LoVo (cell line): ENCODE measurements at places on chromosomes 13 and 19.

DNA sequence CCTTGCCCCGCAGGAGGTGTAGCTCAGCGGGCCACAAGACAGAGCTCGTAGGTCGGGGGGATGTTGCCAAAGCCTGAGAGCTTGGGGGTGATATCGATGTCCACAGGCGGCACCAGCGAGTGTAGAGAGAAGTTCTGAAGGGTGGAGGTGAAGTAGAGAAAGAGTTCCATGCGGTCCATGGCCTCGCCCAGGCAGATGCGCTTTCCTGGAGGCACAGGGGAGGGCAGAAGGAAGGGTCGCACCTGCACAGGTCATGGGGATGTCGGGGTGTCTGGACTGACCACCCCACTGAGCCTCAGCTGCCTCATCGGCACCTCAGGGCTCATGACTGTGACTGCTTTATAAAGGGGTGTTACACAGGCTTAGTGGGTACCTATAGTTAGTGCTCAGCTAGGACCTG lies 37.8 kb upstream of the CYP2A13 start:
- DNase-seq: no peak

- no peak for DNase-seq
These were observed 13.1 kb upstream of the PDE4C start for GRCh38 chr19:18239303-18239702.

GRCh38 chr13:106462710-106463109 lies 72.8 kb downstream of the EFNB2 start:
- DNase-seq: no peak

GRCh38 chr13:100235311-100235901 lies 146.5 kb downstream of the PCCA start:
- DNase-seq: peak; percentile 49

DNA sequence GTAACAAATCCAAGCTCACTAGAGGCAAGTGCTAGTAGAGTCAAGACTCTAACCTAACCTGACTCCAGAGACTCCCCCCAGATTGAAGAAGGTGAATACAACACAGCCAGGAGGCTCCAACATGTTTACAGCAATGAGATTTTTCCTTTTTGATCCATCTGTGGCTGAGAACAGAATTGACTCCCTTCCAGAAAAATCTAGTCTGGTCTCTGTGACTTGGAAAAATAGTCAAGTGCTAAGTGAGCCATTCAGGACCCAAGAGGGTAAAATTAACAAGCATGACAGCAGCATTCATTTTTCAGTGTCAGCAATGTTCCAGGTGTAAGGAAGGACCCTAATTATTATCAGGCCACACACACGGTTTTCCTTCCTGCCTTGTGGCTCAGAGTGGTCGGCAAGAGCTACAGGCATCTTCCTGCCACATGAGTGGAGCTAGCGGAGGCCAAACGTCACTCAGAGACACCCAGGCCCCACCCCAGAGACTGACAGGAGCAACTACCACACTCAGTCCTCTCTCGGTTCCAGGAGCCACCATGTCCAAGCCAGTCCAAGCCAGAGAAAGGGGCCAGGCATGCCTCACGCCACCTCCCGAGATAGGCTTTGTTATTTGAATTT lies 395.1 kb downstream of the FOXO1 start:
- DNase-seq: no peak

DNA sequence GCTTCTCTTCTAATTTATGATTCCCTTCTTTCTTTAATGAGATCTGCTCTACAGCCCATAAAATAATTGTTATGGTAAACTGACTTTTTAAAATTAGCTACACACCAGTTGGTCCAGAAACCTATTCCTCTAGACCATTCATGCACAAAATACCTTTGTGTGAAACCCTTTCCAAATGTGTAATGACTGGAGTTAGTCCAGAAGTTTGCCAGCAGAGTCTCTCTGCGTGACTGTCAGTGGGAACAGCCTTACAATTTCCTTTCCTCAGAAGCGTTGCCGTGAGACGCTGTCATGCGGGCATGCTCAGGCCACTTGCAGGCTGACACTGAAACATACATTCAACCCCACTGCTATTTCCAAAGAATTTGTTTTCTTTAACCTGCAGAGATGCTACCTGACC lies 965.2 kb downstream of the PCDH9 start:
- no peak for DNase-seq

- DNase-seq: no peak
These were observed 18.6 kb upstream of the CCNE1 start for GRCh38 chr19:29793116-29793727.

GRCh38 chr13:25971459-25972145 lies 80.2 kb downstream of the SHISA2 start:
- DNase-seq: no peak

DNA sequence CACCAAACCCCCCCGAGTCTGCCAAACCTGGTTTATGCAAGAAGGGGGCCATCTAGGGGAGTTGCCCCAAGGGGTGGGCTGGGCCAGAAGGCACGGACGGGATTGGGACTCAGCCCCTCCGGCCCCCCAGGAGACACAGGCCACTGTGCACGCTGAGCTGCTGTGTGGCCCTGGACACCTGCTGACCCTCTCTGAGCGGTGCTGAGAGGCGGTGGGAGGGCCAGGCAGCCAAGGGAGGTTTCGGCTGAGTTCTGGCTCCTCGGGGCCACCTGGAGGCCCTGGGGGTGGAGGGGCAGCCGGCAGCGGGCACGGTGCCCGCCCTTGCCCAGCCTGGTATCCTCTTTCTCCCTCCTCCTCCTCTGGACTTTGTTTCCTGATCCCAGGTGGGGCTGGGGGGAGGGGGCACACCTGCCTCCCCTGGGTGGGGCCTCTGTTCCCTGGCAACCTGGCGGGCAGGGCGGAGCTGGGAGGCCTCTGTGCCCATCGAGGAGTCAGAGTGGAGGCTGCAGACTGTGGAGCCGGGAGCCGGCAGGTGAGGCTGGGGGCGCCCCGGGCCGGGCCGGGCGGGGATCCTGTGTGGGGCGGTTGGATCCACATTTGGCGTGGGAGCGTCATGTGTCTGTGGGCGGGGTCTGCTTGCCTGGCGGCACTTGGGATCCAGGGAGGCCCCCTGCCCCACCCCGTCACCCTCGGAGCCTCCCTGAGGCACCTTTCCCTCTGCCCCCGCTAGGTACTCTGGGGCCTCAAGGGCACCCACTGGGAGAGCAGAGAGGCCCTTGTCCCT lies at the start of gene MISP:
TSS of gene MISP (plus strand) at position 473 of the 784 bp plus-strand sequence. CDS start 5,835 bp downstream, outside the sequence.
- peak; percentile 91 for DNase-seq

DNA sequence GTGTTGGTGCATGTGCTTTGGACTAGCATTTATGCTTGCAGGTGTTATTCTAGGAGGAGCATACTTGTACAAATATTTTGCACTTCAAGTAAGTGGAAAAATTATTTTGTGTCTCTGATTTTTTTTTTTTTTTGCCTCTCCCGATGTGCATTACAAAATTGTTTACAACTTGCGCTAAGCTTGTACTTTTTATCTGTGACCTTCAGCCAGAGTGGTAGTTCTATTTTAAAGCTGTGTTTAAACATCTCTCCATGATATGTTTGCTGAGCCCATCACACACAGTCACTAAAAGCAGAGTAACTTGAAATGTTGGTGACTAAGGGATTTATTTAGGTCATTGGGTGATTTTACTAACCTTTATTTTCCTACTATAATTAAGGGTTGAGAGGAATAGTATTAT lies 20.8 kb downstream of the ITM2B start:
- DNase-seq: no peak

DNA sequence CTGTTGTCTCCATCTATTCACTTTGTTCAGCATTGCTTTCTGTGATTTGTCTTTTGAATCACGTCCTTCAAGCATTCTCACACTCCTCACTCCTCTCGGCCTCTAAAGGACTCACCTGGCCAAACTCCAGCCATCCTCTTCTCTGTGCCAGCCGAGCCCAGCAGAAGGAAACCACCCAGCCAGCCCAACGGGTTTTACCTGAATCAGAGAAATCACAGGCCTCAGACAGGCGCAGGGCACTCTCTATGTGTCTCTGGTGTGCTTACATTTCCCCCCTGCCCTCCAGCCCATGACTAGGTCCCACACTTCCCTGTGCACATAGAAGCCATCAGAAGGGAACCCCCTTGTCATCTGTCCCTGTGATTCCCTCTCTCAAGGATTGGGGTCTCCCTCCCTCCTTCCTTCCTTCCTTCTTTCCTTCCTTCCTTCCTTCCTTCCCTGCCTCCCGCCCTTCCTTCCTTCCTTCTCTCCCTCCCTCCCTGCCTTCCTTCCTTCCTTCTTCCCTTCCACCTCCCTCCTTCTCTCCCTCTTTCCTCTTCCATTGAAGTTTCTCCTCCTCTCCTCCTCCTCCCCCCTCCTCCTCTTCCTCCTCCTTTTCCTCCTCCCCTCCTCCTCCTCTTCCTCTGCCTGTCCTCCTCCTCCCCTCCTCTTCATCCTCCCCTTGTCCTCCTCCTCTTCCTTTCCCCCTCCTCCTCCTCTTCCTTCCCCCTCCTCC lies 8.8 kb upstream of the ZNF541 start:
- DNase-seq: no peak

GRCh38 chr13:91133941-91134802 lies 213.3 kb upstream of the MIR17HG start:
- DNase-seq: peak; percentile 68

- DNase-seq: no peak
These were observed 40.3 kb downstream of the PDE4A start for GRCh38 chr19:10460714-10461046.

DNA sequence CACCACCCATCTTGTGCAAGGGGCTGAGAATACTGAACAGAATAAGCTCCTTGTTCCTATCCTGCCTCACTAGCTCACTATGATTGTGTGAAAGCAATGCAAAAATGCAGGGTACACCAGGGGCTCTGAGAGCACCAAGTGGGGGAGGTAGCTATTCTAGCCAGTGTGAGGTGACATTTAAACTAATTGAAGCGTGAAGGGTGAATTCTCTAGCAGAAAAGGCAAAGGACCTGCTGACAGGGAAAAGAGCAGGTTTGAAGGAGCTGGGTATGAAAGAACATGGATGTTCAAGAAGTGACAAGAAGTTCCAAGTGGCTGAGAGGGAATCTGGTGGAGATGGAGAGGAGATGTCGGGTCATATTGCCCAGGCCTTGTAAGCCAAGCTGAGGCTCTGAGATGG lies 64.2 kb downstream of the SIAH3 start:
- DNase-seq: no peak

- no peak for DNase-seq
These were observed 78.6 kb upstream of the TM9SF2 start for GRCh38 chr13:99422586-99423220.

- no peak for DNase-seq
These were observed 14.5 kb downstream of the FFAR2 start for GRCh38 chr19:35462476-35462953.

DNA sequence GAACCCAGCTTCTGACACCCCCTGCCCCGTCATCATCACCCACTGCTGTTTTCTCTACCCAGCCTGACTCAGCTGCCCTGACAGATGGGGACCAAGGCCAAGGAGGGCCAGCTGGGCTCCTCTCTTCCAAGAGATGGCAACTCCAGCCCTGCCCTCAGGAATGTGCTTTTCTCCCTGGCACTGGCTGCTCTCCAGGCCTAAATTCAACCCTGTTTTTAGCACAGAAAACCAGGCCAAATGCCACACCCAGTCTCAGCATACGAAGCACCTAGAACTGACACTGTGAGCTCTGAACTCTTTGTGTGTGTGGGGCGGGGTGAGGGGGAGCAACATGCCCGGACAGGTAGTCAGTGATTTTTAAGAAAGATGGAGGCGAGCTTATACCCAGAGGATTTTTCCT lies 23.4 kb upstream of the IGFL1 start:
- peak; percentile 61 for DNase-seq

DNA sequence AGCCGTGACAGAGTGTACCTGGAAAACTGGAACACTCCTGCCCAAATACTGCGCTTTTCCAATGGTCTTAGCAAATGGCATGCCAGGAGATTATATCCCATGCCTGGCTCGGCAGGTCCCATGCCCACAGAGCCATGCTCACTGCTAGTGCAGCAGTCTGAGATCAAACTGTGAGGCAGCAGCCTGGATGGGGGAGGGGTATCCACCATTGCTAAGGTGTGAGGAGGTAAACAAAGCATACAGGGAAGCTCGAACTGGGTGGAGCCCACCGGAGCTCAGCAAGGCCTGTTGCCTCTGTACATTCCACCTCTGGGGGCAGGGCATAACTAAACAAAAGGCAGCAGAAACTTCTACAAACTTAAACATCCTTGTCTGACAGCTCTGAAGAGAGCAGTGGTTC lies 10.5 kb downstream of the CYP2A13 start:
- no peak for DNase-seq

- no peak for DNase-seq
These were observed 600.5 kb upstream of the KLHL1 start for GRCh38 chr13:70708775-70709174.

GRCh38 chr13:24452044-24452443 lies 60.5 kb downstream of the PARP4 start:
- no peak for DNase-seq

DNA sequence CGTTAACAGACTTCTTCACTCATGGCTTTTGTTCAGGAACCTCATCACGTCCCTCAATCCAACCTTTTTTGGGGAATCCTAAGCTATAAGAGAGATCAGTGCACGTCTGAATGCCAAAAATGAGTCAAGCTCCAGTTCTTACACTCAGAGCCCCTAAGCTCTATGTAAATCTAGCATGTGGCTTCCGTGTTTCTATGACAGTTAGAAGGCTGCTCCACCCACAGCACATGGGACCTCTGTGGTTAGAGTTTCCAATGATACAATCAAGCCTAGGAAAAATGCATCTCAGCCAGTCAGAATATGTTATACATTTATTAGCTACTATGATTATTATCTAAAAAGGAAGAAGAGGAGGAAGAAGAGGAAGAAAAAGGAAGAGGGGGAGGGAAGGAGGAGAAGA lies 135.9 kb downstream of the ENOX1 start:
- DNase-seq: no peak

GRCh38 chr13:95643936-95644598 lies 439 bp downstream of the DZIP1 start:
- DNase-seq: no peak

DNA sequence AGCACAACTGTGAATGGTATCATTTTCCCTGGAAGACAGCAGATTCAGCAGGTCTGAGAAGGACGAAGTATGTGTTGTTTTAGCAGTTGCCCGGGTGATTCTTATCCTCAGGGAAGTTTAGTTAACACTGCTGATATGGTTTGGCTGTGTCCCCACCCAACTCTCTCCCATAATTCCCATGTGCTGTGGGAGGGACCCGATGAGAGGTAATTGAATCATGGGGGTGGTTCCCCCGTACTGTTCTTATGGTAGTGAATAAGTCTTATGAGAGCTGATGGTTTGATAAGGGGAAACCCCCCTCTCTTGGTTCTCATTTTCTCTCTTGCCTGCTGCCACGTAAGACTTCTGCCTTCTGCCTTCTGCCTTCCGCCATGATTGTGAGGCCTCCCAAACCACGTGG lies 81.0 kb upstream of the UBAC2 start:
- DNase-seq: no peak

GRCh38 chr19:47703301-47703700 lies 9.9 kb upstream of the EHD2 start:
- no peak for DNase-seq
